Activated T-helper 9 cell treated with anti-CD3 and anti-CD28 coated beads, Interleukin-2, amount 50 U/mL, for 16 hours (primary cell): ENCODE measurements at places on chromosomes 3 and 15.

GRCh38 chr3:46010519-46011113 is 15.0 kb upstream of the FYCO1 start:
- no peak for DNase-seq

- no peak for DNase-seq
These were observed 90.4 kb upstream of the TSEN2 start for GRCh38 chr3:12393894-12394293.

GRCh38 chr15:34795267-34796081 is at the start of gene ACTC1:
Gene ACTC1, minus strand, starts transcription at chr15:34795549. Its CDS starts 741 bp downstream, at chr15:34794808.
- no peak for DNase-seq

GRCh38 chr3:35393901-35394799 is 245.2 kb upstream of the ARPP21 start:
- DNase-seq: no peak

DNA sequence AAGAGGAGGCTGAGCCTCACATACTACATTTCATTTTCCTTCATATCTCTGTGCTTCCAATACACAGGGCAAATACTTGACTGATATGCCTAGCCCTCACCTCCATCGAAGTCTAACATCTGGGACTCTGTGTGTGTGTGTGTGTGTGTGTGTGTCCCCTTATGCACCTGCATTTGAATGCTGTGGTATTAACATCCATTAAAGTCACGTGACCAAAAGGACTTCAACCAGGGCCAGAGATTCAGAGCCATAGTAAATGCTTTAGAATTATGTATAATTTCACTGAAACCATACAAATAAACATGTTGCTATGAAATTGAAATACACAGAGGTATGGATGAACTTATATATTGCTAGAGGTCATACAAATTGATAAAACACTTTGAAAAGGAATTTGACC is 165.8 kb upstream of the SEMA6D start:
- DNase-seq: no peak

DNA sequence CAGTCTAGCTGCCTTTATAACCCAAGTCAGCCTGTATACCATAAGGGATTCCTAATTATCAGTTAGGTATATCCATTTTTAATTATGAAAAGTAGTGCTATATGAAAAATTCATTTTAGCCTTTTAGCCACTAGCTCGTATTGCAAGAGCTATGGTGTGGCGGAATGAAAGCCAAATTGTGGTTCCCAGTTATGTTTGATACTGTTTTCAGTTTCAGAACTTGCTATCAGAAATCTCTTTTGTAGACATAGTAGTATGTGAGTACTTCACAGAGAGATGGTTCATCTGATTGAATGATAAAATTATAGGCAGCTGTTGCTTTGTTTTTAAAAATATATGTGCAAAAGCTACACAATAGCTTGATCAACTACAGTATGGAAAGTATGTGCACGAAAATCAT is 134.6 kb downstream of the SLC25A26 start:
- no peak for DNase-seq

DNA sequence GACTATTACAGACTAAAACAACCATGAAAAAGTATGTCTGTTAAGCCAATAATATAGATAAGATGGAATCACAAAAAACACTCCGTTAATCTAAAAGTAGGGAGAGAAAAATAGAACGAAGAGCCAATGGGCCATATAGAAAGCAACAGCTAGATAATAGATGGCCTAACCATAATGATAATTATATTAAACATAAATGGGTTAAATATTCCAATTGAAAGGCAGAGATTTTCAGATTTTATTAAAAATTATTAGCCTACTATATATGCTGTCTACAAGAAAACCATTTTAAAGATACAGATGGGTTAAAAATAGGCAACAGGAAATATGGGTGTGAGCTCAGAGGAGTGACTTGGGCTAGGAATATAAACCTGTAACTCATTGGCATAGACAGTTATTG is 76.3 kb downstream of the ATP8B4 start:
- no peak for DNase-seq

DNA sequence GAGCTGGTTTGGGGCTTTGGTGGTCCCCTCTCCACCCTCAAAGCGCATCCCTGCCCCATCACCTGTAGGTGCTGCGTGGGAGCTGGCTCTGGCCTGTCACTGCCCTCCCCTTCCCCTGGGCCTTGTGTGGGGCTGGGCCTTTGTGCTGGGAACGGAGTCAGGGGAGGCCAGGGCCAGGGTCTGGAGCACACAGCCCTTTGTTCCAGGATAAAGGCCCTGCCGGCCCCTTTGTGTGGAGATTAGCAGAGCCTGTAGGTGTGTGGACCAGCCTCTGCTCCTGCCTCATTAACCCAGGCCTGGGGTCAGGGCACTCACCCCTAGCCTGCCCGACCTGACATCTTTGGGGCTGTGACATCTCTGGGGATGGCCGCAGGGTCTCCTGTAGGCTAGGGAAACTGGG is 8.9 kb downstream of the EPHB3 start:
- DNase-seq: no peak
